ENCODE measurements at places on chromosomes 5 and 9.

DNA sequence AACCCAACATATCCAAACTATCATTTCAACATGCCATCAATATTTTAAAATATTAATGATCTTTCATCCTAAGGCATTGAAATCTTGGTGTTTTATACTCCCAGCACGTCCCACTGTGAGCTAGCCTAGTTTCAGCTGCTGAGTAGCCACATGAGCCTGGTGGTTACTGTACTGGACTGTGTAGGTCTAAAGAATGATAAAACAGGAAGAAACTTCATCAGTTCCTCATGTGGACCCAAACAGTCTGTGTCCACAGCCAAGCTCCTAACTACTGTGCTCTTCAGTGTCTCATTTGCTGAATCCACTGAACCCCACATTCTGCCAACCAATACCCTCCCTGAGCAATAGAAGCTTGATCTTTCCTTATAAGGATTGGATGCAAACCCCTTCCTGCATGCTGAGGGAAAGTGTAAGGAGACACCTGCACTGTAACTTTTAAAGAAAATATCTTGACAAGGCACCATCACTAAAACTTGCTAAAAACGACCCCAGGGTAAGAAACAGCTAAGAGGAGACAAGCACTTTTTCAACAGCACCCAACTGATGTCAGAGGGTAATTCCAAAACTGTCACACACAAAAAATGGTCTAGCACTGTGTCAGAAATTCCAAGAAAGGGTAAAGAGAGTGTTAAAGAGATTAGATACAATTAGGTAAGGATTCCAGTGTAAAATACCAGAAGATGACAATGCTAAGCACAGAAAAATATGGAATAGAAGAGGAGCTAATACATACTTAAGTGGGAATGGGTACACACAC lies 126.9 kb downstream of the SPOCK1 start:
- no peak for DNase-seq

DNA sequence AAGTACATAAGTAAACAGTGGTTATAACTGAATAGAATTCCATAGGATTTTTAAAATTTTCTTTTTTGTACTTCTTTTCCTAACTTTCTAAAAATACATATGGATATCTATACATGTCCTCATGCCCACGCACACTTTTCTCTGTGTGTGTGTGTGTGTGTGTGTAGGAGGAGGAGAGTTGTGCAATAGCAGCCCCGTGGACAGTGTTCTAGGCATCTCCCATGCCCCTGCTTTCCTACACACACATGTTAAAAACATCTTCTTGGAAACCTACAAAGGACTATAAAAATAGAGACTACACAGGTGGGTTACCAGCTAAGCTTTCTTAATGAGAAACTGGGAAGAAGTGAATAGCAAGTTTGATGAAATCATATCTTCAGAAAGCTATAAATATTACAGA lies 19.8 kb upstream of the HEXB start:
- no peak for DNase-seq

GRCh38 chr9:96050861-96051155 lies 175.3 kb downstream of the ERCC6L2 start:
- no peak for DNase-seq

- DNase-seq = no peak
Measured at GRCh38 chr5:150663936-150664335, 2.9 kb downstream of the MYOZ3 start.

- DNase-seq = no peak
Measured at GRCh38 chr9:26418480-26418879, 474.1 kb downstream of the CAAP1 start.

DNA sequence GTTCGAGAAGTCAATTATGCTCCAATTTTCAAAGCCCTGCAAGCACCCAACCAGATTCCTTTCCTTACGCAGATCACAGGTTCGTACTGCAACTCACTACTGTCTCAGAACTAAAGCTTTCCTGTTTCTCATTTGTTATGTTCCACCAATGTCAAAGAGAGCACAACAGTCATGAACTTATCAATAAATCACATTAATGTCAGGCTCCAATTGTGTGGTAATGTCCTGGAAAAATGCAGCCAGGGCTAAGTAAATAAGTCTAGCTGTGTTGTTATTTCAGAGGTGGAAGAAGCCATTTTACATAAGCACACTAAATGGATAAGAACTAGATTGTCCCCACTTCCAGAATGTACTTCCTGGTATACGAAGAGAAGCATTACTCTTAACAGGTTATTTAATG lies 488.6 kb upstream of the PTGER4 start:
- no peak for DNase-seq

GRCh38 chr9:70525519-70525918 lies 111.1 kb upstream of the KLF9 start:
- no peak for DNase-seq

DNA sequence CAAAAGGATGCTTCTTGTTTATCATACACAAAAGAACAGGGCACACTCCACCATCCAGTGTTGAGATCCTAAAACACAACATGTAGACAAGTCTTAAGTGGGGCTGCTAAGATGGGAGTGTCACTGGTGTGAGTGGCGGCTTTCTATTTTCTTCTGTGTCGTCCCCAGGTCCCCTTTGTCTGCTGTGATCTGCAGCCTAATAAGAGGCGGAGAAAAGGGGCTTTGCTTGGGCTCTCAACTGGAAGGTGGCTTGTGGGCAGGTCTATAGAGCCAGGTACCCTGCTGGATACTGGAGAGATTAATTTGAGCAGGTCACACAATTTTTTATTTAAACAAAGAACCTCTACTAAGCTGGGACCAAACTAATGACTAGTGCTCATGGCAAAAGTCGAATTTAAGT lies 126.1 kb upstream of the SAP30L start:
- no peak for DNase-seq

- DNase-seq = no peak
Measured at GRCh38 chr9:23361096-23361495, 464.9 kb downstream of the ELAVL2 start.

Measured in activated T-cell treated with anti-CD3 and anti-CD28 coated beads, Interleukin-2, amount 50 U/mL, for 24 hours (primary cell).